Panc1 (cell line): ENCODE measurements at places on chromosomes 5 and 9.

DNA sequence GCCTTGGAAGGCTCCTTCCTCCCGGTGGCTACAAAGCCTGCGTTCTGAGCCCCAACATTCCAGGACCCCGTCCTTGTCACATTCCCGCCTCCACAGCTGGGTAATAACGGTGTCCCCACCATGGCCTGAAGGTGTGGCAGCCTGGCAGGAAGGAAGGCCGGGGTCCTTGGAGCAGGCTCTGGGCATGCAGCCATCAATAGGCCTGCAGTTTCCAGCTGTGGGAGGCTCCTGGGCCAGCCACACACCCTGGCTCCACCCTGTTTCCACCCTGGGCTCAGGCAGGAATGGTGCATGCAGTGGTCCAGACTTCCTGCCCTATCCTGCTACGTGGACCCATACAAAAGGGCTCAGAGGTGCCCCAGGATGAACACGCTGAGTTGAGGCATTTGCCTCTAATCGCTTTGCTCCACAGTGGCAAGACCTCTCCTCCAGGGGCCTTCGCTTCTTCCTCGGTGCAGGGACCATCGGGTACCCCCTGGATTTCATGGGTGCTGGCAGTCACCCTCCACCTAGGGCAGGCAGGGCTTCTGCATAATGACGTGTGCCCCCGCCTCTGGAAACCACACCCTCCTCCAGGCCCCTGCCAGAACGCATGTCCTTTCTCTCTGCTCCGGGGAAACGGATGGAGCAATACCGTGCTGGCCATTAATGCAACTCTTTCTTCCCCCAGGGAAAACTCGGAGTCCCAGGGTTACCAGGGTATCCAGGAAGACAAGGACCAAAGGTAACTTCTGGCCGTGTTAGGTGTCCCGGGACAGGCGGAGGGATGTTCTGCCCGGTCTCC lies 95.1 kb upstream of the FCN2 start:
- no peak for DNase-seq

DNA sequence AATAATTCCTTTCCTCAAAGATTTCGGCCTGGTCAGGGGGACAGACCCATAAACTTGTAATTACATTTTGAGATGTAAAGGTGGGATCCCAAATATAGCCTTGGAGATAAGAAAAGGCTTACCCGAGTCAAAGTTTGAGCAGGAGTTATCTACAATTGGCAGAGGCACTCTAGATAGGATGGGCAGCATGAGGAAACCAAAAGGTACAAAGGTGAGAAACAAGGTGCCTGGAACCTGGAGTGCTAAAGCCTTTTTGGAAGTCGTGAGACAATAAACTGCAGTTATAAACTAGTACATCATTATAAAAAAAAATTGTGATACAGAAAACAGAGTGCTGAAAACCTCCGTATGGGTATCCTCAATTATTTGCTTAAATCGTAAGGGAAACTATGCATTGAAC lies 212.4 kb downstream of the EFNA5 start:
- no peak for DNase-seq

GRCh38 chr5:95791751-95792150 lies 30.8 kb downstream of the GLRX start:
- no peak for DNase-seq

DNA sequence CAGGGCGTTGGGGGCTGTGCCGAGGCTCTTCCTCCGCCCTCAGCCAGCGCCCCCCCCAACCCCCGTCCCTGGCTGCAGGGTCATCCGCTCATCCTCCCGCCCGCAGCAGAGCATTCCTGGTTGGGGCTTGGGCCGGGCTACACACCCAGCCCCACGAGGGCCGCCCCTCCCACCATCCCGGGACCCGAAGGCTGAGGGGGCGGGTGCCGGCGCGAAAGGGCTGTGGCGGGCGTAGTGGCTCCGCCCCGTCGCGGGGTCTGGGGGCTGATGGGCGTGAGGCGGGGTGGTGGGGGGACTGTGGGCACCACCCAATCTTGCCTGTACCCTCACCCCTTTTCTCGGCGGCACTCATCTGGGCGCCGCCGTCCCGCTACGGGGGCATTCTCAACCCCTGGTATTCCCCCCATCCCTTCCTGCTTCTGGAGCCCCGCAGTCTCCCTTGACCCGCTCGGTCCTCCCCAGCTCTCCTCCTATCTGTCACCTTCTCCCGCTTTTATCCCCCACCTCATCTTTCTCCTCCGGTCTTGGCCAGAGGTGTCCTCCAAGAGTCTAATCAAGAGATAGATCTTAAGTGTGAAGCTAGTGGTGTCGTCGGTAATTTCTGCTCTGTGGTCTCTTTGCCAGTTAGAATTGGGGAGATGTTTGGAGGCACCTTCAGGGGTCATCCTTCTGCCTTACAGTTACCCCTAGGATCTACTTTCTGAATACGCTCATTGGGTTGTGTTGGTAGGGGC lies 1.6 kb downstream of the FER start:
- DNase-seq = no peak

- no peak for DNase-seq
Measured at GRCh38 chr5:14572836-14573235, 8.8 kb upstream of the OTULINL start.

- DNase-seq = no peak
Measured at GRCh38 chr9:104247899-104248460, 153.9 kb downstream of the SMC2 start.

DNA sequence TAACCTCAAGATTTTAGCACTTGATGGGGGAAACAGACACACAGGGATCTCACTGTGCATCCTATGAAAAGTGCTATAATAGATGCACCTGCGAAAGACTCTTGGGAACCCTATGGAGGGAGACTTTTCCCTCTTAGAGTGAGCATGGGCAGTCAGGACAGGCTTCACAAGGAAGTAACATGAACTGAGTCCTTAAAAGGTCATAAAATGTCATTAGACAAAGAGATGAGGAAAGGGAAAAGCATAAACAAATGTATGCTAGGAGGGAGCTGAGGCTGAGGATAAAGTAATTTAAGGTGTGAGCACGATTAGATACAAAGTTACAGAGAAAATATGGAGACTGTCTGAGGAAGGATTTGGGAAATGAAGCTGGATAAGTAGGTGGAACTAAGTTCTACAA lies 60.6 kb upstream of the MIER3 start:
- DNase-seq = no peak

DNA sequence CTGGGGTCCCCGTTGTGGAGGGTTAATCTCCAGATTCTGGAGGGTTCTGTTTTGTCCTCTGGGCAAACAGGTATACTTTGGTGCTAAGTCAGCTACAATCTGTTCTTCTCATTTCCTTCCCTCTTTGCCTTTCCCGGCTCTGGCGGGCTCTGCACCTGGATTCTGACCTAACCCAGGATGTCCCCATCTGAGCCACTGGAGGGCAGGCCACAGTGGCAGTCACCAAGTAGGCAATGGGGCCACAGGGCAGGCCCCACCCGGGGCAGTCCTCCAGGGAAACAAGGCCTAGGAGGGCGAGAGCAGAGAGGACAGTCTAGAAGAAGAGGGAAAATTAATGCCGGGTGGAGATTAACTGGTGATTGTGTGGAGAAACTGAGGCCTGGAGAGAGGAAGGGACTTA lies 40.4 kb upstream of the HRH2 start:
- no peak for DNase-seq

GRCh38 chr9:137034709-137035506 lies 3.0 kb upstream of the FUT7 start:
- peak; percentile 55 for DNase-seq

- DNase-seq = no peak
Measured at GRCh38 chr5:91468651-91469422, 85.7 kb upstream of the ARRDC3 start.

DNA sequence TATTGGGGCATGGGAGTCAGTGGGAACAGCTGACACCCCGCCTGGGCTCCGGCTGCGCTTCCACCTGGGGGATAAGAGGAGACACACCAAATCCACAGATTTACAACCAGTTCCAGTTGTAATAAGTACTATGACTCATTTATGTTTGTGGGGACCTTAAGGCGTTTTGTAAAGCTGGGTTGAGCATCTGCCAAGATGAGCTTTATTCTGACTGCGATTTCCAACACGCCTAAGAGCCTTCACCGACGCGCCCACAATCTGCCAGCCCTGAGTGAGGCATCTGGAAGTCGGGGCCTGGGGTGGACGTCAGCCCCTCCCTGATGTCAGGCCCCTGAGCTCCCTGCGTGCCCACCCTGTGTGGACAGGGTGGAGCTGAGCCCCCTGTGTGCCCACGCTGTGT lies 14.3 kb upstream of the LHX3 start:
- DNase-seq = no peak

DNA sequence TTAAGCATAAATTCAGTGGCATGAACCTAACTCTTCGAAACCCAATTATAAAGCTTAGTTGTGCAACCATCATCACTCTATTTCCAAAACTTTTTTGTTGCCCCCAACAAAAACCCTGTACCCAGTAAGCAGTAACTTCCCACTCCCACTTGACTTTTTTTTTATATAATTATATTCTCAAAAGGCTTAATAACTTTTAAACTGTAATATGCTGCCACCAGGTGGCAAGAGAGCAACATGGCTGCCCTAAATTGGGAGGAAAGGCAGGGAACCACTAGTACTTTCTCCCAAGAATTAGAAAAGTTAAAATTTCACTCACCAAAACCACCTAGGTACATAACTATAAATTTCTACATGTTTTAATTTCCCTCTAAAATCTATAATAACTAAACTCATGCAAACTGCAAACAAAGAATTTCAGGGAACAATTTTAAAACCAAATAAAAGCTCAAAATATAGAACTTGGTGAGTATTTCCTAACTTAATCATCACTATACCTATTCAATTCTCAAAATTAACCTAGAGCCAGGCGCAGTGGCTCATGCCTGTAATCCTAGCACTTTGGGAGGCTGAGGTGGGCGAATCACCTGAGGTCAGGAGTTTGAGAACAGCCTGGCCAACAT lies 50.2 kb upstream of the RNF38 start:
- DNase-seq = peak; percentile 20

- no peak for DNase-seq
Measured at GRCh38 chr9:8613346-8613825, 813.8 kb upstream of the DMAC1 start.

- no peak for DNase-seq
Measured at GRCh38 chr9:93011114-93011513, 47.4 kb upstream of the SUSD3 start.

DNA sequence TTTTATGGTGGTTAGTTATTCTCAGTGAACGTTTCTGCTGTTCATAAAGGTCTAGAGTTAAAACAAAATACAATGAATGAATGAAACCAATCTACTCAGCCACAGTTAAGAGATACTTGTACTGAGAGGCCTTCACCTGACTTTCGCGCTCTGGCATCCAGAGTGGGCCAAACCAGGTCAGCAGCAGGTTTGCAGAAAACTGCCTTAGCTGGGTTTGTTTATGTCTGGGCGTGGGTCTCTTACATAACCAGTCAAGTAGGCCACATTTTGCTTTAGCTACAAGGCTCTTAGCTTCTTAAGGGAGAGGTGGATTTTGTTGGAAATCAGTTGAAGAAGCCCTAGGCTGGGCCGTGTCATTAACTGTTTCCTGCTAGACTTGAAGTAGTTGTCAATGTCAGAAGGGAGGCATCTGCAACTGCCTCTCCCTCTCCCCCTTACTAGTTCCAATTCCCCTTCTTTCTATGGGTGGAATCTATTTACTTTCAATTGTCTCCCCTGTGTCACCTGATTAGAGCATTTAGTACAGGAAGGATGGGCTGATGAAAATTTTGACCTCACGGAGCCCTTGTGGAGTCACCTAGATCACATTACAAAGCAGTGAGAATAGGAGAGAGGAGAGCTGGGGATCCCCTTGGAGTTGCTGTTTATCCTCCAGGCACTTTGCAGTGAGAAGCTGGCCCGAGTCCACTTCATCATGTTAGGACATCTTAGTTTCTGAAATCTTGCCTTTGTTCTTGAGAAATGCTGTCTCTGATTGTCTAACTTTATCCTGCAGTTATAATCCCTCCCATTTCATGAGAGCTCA lies 200.5 kb downstream of the ARHGEF28 start:
- DNase-seq = no peak

GRCh38 chr9:134686896-134687295 lies 45.3 kb downstream of the COL5A1 start:
- no peak for DNase-seq

GRCh38 chr5:169011451-169011850 lies 289.5 kb downstream of the SLIT3 start:
- DNase-seq = no peak

DNA sequence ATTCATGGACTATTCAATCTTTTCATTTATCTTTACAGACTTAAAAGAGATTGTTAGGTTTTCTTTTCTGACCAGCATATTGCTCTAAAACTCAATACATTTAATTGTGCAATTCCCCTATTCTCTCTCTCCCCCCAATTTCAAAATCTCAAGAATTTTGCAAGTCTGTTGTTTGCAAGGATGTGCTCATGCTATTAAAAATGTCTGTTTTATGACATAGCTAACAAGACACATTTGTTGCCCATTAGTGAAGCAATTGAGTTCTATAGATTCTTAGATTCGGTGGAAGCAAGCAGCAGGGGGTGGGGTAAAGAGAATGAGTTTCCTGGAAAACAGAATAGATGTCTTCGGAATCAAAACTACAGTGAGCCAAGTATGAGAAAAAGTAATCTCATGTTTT lies 8.5 kb upstream of the CSNK1A1 start:
- no peak for DNase-seq

DNA sequence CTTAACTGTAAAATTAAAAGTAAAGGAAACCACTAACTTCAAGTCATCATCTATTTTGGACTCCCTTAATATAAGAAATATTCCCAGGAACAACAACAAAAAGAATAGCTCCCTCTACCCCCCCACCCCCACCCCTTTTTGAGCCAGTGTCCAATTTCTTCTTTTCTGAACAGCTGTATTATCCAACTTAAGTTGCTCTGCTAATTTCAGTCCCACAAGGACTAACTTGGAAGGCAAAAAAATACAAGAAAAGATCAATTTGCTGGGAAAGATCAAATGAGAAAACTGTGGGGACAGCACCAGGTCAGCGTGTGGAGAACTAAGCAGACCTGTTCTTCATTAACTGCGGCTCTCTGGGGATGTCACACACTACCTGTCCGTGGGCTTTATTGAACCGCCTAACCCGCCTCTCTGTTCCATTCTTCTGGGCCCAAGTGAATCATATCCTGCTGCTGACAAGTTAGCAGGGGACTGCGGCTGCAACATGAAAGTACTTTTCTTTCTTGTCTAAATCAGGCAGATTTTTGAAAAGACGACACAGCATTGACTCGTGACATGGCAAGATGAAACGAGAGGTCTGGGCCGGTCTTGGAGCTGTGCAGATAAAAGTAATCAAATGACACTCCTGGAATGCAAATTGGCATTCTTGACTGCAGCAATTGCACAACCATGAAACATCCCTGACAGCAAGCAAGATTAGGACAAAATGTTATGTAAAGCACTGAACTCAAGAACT lies 2.7 kb downstream of the BNC2 start:
- no peak for DNase-seq

DNA sequence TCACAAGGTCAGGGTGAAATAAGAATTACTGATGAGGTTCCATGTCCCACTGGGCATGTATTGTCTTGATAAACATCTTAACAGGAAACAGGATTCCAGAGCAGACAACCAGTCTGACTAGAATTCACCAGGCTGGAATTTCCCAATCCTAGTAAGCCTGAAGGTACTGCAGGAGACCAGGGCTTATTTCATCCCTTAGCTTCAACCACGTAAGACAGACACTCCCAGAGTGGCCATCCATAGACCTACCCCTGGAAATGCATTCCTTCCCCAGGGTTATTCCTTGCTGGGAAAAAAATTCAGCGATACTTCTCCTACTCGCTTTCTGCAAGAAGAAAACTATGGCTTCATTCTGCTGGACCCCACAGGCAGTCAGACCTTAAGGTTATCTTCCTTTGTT lies 785.4 kb downstream of the NR2F1-AS1 start:
- no peak for DNase-seq

- DNase-seq = no peak
Measured at GRCh38 chr9:76868897-76869296, 37.0 kb downstream of the PRUNE2 start.

- no peak for DNase-seq
Measured at GRCh38 chr9:98809311-98810101, 2.0 kb downstream of the GALNT12 start.

- no peak for DNase-seq
Measured at GRCh38 chr9:105238302-105238701, 6.1 kb upstream of the SLC44A1 start.
